Activated CD8-positive, alpha-beta T cell treated with anti-CD3 and anti-CD28 coated beads for 36 hours (primary cell): ENCODE measurements at places on chromosomes 4 and X.

DNA sequence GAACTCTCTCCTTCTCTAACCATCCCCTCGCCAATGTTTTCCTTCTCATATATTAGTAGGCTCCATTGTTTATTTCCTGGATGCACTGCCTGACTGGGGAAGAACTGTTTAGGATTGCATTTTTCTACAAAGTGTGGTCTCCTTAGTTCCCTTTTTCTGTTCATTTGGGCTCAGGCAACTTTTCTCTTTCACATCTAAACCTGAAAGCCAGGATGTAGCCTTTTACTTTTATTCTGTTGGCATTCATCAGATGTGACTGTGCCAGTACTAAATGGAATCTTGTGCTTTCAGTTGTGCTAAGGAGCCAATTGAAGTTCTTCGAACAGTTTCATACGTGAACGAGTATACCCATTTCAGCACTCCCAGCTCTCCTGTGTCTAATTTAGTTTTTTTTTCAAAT is 59.8 kb downstream of the DDIT4L start:
- no peaks in the 10 kb centered on the region for H3K36me3 ChIP-seq
- no peak overlapping the region for H3K27ac ChIP-seq
- no peaks in the 10 kb centered on the region for H3K4me1 ChIP-seq

DNA sequence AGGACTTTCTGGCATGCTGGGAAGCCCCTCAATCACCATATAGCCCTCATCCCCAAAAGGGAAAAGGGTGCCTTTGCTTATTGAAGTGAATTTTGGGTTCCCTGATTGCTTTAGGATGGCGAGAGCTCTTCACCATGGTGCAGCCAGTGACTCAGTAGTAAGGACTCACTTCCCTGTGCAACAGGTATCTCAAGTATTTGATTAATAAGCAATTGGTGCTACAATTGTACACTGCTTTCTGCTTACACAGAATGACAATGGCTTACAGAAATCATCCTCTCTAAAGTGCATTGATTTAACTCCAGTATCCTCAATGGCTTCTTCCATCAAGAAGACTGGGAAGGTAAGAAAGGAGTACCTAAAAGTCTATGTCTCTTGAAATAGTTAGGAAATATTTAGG is 143.7 kb upstream of the SMIM10 start:
- H3K4me3 ChIP-seq = no peak overlapping the region
- no peak overlapping the region for H3K27ac ChIP-seq
- H3K27me3 ChIP-seq = no peaks in the 10 kb centered on the region
- no peak for DNase-seq

GRCh38 chr4:156495091-156495490 is 476.5 kb downstream of the PDGFC start:
- H3K4me1 ChIP-seq = no peaks in the 10 kb centered on the region
- H3K27ac ChIP-seq = no peak overlapping the region
- DNase-seq = no peak
- no peaks in the 10 kb centered on the region for H3K27me3 ChIP-seq

DNA sequence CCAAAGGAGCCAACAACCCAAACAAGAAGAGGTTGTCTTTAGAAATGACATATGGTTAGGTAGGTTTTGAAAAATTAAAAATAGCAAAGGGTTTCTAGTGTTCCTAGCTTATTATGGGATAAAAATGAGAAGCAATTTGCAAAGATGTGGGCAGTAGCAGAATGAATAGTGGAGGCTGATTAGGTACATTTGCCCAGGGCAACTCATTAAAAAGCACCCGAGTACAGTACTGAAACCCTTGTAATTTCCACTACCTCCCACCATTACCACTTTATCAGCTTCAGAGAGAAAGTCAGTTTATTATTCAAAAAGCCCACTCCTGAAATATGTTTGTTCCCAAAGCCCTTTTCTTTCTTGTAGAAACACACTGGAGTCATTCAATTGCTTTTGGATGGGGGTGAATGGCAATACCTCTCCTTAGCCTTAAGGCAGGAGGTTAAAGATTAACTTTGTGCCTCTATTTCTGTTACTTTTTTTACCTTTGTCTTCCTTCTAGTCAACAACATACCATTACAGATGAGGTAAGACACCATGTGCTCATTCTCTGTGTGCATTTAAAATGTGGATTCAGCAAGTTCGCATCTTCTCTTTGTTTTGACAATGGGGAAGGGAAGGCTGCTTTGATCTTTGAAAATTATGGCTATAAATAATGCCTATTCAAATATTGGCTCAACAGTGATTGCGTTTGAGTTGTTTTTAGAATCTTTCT is 353.8 kb upstream of the CASK start:
- no peaks in the 10 kb centered on the region for H3K27me3 ChIP-seq
- DNase-seq = no peak
- no peaks in the 10 kb centered on the region for H3K36me3 ChIP-seq
- no peaks in the 10 kb centered on the region for H3K4me1 ChIP-seq

DNA sequence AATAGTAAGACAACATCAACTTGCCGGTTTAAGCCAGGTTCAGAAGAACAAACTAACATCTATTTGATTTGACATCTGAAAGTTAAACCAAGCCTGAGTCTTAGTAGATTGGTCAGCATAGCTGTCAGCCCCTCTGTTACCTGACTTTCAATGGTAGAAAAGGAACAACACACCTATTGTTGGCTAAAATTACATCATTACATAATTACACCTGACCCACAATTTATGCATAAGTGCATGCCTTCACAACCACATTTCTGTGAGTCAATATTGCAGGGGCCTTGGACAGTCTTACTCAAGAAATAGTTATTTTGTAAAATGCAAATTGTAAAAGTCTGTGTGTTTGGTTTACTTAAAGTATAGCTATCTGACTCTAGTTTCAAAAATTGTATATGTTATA is 36.2 kb downstream of the EGFL6 start:
- H3K27me3 ChIP-seq = no peaks in the 10 kb centered on the region
- no peaks in the 10 kb centered on the region for H3K36me3 ChIP-seq

DNA sequence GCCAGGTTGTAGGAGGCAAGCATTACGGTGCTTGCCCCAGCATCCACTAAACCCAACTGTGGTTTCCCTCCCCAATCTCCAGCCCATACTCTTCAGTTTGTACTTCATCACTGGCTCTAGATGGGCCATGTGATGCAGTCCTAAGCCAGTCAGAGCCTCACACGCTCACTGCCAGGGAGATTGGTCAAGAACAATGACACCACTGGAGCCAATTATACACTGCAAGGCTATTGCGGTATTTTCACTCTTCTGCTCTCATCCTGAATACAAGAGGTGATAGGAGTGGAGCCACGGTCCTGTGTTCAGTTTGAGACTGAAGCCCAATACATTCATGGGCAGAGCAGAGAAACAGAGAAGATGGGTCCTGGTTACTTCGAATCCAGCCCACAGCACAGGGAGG is 58.4 kb downstream of the SEPSECS start:
- no peak overlapping the region for H3K4me3 ChIP-seq
- no peaks in the 10 kb centered on the region for H3K36me3 ChIP-seq
- peaks cover 13% of the 10 kb centered on the region for H3K27me3 ChIP-seq
- no peak for DNase-seq
- no peaks in the 10 kb centered on the region for H3K4me1 ChIP-seq
- H3K27ac ChIP-seq = no peak overlapping the region

- DNase-seq = no peak
- H3K4me3 ChIP-seq = no peak overlapping the region
- no peaks in the 10 kb centered on the region for H3K27me3 ChIP-seq
- no peak overlapping the region for H3K27ac ChIP-seq
Observed at GRCh38 chr4:1572964-1573720, 111.0 kb downstream of the FAM53A start.

DNA sequence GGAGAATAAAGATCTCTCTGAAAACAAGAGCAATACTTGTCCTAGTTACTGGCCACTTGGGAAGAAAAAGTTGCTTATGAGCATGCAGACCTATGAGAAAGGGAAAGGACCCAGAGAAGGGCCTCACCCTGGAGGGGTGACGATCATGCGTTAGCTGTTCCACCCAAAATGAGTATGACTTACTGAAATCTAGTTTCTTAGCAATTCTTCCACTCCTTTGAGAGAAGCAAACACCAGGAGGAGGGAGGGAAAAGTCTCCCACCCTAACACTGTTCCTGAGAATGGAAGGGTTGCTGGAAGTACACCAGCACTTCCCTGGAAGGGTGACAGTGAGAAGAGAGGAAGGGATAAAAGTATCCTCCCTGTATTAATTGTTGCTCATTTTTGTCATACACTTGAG is 107.9 kb downstream of the ADGRL3 start:
- no peaks in the 10 kb centered on the region for H3K36me3 ChIP-seq
- no peaks in the 10 kb centered on the region for H3K27me3 ChIP-seq
- no peaks in the 10 kb centered on the region for H3K4me1 ChIP-seq
- H3K4me3 ChIP-seq = no peak overlapping the region
- H3K27ac ChIP-seq = no peak overlapping the region

DNA sequence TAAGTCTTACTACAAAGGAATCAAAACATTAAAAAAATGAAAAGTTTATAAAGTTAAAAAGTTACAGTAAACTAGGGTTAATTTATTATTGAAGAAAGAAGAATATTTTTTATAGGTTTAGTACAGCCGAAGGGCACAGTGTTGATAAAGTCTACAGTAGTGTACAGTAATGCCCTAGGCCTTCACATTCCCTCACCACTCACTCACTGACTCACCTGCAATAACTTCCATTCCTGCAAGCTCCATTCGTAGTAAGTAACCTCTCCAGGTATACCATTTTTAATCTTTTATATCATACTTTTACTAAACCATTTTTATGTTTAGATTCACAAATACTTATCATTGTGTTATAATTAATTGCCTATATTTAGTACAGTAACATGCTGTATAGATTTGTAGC is 307.5 kb upstream of the FAM241A start:
- H3K4me1 ChIP-seq = no peaks in the 10 kb centered on the region
- H3K36me3 ChIP-seq = no peaks in the 10 kb centered on the region
- no peaks in the 10 kb centered on the region for H3K27me3 ChIP-seq
- DNase-seq = no peak
- H3K4me3 ChIP-seq = no peak overlapping the region
- no peak overlapping the region for H3K27ac ChIP-seq

GRCh38 chrX:19810802-19811201 is 76.6 kb downstream of the SH3KBP1 start:
- peaks cover 73% of the 10 kb centered on the region for H3K4me1 ChIP-seq
- H3K27me3 ChIP-seq = no peaks in the 10 kb centered on the region
- H3K4me3 ChIP-seq = no peak overlapping the region
- peaks cover 21% of the 10 kb centered on the region for H3K36me3 ChIP-seq
- H3K27ac ChIP-seq = peak overlapping the region; percentile 27

DNA sequence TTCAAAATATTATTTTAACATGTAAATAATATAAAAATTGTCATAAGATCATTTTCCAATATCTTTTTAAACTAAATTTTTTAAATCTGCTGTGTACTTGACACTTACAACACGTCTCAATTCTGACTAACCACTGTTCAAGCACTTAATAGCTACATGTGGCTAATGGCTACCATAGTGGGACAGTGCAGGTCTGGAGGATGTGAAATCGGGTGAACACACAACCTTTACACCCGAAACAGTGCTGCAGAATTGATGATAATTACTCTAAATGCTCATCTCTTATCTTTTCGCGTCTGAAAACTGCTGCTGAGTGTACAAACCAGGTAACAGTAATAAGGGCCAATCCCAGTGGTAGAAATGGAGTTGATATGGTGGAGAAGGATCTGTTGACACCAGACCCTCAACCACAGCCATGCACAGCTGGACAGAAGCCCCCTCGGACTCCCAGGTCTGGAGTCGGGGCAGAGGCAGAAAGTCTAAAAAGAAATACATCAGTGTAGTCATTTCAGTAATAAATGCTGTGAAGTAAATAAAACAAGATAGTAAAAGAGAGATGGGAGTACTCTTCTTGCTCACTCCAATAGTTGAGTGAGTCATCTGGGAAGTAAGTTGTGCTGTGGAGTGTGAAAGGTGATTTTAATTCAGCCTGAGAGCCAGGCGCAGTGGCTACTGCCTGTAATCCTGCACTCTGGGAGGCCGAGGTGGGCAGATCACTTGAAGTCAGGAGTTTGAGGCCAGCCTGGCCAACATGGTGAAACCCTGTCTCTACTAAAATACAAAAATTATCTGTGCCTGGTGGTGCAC is 150.0 kb downstream of the CBR4 start:
- H3K27me3 ChIP-seq = no peaks in the 10 kb centered on the region
- no peak for DNase-seq
- H3K4me3 ChIP-seq = no peak overlapping the region
- no peaks in the 10 kb centered on the region for H3K36me3 ChIP-seq
- no peak overlapping the region for H3K27ac ChIP-seq
- H3K4me1 ChIP-seq = no peaks in the 10 kb centered on the region

DNA sequence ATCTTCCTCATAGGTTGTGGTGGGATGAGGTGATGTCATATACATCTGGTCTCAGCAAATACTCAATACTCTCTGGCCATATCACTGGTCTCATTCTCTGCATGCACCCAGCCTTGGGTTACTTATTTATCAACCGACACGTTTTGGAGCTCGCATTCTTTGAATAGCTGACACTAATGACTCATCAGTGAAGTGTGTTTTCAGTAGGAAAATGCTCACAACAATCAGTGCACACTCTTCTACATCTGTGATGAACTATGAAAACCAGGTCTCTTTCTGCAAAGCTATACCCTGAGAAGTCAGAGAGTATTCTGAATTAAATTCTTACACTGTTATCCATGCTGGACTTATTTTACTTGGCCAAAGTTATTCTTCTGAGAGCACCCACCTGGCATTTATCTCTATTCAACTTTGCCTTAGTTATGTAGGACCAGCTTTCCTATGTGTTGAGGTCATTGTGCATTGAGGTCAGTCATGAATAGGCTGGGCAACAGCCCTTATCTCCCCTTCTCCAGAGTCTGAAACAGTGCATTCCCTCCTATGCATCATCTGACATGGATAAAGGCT is 58.7 kb upstream of the DHX15 start:
- no peaks in the 10 kb centered on the region for H3K4me1 ChIP-seq
- no peak for DNase-seq
- no peak overlapping the region for H3K27ac ChIP-seq
- H3K36me3 ChIP-seq = no peaks in the 10 kb centered on the region
- peaks cover 19% of the 10 kb centered on the region for H3K27me3 ChIP-seq
- H3K4me3 ChIP-seq = no peak overlapping the region

DNA sequence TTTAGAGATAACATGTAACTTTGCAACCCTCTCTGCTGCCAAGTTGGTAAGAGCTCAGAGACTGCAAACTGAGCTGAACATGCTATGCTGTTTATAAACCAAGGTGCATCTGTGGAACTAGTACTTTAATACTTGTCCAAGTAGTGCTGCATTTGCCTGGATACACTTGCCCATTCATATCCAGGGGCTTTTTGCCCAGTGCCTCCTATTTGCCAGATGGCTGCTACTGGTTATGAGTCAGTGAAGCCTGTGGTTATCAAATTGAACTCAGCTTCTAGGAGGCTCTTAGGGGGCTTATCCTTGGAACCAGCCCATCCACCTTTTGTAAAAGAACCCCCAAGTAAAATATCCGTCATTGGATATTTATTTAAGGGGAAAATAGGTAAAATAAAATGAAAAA is 79.6 kb downstream of the AFF2 start:
- H3K4me3 ChIP-seq = no peak overlapping the region
- DNase-seq = no peak
- H3K4me1 ChIP-seq = no peaks in the 10 kb centered on the region

DNA sequence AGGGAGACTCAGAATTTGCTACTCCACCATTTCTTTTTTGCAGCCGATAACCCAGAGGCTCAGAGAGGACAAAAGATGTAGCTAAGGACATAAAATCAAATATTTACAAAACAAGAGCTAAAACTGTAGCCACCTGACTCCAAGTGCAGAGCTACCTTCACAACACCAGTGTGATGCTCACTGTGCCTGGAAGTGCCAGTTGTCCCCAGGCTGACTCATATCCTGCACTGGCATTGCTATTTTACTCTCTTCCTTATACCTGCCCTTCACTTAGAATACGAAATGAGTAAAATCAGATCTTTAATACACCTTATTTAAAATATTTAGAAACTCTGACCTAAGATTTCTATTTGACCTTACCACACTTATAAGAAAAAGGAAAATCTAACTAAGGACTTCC is 39.5 kb downstream of the SLC7A11 start:
- H3K27ac ChIP-seq = no peak overlapping the region
- no peak overlapping the region for H3K4me3 ChIP-seq
- no peaks in the 10 kb centered on the region for H3K36me3 ChIP-seq
- H3K4me1 ChIP-seq = no peaks in the 10 kb centered on the region
- no peak for DNase-seq
- H3K27me3 ChIP-seq = no peaks in the 10 kb centered on the region
